ENCODE measurements at places on chromosomes 1 and 21.

DNA sequence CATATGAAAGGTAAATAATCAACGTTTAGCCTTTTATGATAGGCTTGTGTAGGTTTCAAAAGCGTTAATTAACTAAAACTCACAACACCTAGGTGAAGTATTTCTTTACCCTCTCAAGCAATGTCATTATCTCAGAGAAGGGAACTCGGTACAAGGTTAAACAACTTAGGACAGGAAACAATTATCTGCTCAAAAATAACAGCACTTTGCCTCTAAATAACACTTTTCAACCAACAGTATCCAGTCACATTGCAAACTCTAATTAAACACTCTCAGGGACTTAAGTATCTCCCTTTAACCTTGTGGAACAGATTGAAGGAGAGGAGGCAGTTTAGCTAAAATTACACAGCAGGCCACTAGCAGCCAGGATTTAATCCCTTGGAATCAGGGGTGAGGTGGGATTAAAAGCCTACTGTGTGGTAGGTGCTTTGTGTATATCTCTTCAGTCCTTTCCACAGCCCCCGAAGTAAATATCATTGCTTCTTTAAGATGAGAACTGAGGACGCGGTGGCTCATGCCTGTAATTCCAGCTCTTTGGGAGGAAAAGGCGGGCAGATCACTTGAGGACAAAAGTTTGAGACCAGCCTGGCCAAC, 5.2 kb upstream of the AKNAD1 start:
- DNase-seq, result no peak

DNA sequence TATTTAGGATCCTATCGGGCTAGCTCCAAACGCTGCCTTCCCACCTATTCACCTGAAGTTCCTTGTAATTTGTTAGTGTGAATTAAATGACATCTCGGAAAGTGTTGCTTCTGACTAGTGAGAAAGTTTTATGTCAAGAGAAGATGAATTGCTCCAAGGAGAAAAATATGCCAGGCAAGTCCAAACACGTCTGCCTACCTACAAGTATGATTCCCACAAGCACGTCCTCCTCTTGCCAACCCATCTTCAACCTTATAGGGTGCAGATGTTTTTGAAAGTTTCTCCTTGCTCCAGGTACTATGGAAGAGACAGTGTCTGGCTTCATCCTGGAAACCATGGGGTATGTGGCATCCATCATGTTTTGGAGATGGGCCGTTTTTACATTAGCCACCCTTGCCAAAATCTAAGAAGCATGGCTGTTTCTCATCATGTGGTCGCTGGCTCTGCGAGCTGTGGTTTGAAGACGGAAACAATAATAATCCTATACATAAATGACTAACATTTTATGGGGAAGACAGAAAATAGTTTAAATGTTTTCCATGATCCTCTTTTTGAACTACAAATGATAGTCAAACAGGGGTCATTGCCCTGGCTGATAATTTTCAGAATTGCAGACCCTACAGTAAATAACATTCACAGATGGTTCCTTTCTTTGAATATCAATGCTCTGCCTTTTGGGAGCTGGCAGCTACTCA, 505.8 kb downstream of the SMYD3 start:
- DNase-seq, result no peak

DNA sequence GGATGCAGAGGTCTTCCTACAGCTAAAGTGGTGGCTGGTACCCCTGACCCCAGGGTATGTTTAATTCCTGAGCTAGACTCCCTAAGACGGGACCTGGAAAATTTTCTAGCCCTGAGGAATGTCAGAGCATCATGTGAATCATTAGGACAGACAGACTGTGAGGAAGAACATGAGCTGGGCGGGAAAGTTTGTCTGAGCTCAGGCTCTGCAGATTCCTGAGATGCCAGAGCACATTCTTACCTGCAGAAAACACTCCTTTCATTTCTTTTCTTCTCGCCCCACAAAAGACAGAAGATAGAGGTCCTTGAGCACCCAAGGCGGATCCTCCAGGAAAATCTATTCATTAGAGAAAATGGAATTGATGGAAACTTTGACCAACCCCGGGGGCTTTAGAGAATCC, 6.5 kb downstream of the CAPN2 start:
- no peak for DNase-seq

GRCh38 chr1:226581650-226582330, 33.2 kb downstream of the STUM start:
- DNase-seq, result no peak

- no peak for DNase-seq
Observed at GRCh38 chr21:44295646-44296045, 4.2 kb upstream of the PFKL start.

DNA sequence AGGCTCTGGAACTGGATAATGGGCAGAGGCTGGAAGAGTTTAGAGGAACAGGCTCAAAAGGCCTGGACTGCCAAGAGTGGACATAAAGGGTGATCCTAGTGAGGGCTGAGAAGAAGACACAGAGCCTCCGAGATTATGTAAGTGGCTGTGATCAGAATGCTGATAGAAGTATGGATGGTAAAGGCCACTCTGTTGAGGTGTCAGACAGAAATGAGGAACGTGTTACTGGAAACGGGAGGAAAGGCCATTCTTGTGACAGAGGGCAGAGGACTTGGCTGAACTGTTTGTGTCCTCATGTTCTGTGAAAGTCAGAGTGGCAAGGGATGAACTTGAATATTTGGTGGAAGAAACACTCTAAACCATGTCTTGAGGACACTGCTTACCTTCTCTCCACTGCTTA, 6.7 kb upstream of the ABCG1 start:
- DNase-seq, result no peak

GRCh38 chr21:38721958-38722357, 83.8 kb upstream of the ETS2 start:
- DNase-seq, result no peak

DNA sequence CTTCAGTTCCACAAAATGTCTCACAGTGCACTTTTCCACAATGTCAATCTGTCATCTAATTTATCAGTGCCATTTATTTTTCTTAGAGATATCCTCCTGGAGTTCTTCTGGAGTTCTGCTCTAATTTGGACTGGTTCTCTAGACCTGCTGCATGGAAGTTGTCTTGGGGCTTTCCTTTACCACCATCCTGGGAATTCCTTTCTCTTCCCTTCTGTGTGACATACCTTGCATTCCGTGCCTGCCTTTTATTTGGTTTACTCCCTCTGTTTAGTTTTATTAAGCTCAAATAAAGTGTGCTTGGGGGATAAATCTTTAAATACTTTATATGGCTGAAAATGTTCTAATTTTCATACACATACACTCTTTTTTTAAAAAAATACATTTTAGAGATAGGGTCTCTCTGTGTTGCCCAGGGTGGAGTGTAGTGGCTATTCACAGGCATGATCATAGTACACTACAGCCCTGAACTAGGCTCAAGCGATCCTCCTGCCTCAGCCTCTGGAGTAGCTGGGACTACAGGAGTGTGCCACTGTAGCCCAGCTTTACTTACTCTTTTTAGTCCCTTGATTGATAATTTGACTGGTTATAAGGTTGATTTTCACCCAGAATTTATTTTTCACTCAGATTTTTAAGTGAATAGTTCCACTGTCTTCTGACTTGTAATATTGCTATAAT, 14.4 kb downstream of the MTF2 start:
- DNase-seq, result no peak

DNA sequence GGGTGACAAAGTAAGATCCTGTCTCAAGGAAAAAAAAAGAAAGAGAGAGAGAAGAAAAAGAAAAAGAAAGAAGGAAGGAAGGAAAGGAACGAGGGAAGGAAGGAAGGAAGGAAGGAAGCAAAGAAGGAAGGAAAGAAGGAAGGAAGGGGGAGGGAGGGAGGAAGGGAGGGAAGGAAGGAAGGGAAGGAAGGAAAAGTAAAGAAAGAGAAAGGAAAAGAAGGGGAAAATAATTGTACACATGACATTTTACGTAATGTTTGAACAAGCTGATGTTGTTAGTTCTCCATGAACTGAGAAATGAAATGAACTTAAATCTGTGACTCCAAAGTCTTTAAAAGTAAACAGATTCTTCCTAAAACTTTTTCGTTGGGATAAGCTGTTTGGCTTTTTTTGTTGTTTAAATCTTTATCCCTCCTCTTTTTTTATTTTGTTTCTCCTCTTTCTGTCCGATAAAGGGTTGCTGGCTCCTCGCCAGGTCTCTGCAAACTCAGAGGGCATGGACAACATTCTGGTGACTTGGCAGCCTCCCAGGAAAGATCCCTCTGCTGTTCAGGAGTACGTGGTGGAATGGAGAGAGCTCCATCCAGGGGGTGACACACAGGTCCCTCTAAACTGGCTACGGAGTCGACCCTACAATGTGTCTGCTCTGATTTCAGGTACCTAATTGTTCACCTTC, 59.8 kb downstream of the IL12RB2 start:
- DNase-seq, result no peak

- no peak for DNase-seq
Observed at GRCh38 chr1:89959719-89960118, 35.2 kb upstream of the ZNF326 start.

GRCh38 chr1:27011976-27012563, 580 bp downstream of the TENT5B start:
- no peak for DNase-seq

GRCh38 chr1:188872376-188872775, 1605.3 kb downstream of the BRINP3 start:
- no peak for DNase-seq

DNA sequence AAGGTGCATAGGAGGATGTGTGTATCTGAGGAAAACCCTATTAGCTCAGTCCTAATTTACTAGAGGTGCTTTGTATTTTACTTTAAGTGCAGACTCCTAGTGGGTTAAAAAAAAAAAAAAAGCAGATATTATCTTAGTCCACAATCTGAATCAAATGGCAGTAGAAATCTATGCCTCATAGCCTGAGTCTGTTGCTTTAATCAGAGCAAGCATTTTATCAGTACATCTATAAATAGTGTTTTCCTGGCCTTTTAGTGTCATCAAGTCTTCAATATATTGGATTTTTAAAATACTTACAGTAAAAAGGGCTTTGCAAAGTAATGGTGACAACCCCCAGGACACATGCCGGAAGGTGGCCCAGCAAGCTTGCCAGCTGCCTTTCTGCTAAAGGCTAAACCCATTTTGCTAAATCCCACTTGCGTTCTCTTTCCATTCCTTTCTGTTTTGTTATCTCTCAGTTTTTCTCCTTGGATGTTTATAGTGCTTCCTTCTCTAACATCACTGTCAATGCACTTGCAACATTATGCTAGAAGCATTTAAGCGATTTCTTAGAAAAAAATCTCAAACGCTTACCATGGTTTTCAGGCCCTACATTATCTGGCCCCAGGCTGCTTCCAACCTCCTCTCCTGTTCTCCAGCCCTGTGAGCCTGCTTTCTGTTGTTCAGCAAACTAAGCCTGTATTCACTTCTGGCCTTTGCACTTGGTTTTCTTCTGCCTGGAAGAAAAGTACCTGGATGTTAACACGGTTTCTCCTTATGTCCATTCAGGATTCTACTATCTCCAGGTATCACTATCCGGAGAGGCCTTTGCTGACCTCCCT, 206.3 kb downstream of the PDE4B start:
- no peak for DNase-seq

DNA sequence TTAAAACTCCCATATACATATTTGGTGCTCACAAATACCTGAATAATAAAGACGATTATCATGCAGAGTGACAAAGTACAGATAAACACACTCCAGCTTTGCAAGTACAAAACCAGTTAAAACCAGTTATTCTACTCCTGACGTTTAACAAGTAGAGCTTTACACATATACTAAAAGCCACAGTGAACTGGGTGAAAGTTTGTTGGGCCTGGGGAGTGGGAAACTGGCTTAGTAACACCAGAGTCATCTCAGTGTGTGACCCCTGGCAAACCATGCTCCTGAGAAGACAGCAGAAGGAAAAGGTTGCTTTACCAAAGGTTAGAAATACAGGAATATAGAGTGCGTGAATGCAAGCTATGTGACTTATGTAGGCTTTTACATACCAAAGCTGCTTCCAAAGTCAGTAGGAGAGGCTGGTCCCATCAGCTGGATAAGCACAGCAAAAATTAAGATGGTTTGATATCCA, 148.1 kb downstream of the NRIP1 start:
- no peak for DNase-seq

DNA sequence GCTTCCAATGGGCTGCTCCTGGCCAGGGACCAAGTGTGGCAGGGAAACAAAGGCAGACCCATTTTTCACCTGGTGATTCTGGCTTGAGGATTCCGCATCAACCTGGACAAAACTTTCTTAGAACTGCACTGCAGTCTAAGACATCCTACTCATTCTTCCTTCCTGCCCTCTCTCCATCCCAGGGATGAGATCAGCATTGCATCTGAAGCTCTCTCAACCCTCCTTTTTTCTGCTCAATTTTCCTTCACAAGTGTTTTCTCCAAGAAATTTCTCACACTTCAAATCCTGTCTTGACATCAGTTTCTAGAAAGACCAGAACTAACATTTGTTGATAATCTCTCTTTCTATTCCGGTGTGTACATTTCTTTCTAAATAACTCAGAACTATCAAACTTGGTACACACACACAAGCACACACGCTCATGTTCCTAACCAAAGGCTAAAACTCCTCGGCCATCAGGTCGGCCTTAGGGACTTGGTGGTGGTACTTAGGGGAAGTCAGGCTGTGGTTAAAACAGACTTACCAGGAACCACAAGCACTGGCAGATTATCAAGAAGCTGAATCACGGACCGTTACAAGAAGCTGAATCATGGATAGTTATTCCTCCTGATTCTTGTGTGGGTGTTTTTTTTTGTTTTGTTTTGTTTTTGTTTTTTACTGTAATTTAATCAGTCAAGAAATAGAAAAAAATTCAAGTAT, 21.0 kb upstream of the CXADR start:
- DNase-seq, result no peak

- DNase-seq, result no peak
Observed at GRCh38 chr1:87926131-87926830, 597.6 kb downstream of the LMO4 start.

- DNase-seq, result no peak
Observed at GRCh38 chr1:14946684-14947238, 206.8 kb upstream of the TMEM51 start.

DNA sequence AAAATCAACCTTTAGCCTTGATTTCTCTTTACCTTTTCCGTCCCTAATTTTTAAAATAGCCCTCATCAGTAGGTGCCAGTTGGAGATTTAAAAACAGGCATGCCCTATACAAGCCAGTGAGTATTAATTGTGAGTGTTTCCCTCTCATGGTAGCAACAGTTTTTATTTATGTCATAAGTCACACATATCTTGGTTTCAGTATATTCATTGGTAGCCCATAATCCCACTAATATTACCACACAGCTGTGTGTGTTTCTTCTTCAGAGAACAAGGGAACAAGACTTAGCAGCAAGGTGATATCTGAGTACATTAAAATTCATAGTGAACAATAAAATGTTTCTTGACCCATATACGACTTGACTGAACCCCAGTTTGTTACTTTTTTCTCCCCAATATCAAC, 68.6 kb upstream of the HSPA13 start:
- no peak for DNase-seq

DNA sequence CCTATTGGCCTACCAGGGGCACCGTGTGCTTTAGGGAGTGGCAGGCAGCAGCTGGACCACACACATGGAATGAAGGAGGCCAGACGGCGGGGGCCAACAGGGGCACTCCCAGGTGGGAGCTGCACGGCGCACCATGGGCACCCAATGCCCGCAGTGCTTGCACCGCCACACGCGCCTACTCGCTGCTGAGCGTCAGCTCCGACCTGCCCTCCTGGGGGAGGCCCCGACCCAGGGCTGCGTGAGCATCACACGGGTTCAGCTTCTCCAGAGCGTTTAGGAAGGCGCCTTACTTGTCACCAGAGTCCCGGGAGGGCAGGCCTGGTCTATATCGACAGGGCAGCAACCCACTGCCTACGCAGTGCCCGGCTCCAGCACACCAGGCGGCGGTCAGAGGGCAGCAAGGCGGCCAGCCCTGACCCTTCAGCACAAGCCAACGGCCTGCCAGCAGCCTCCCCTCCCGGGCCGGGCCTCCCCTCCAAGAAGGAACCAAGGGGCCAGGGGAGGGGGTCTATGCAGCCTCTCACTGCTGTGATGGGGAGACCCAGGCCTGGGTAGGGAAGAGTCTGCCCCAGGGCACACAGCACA, 64.9 kb downstream of the ARHGEF16 start:
- DNase-seq, result no peak

All from activated CD8-positive, alpha-beta memory T cell treated with anti-CD3 and anti-CD28 coated beads for 4 hours (primary cell).